ENCODE measurements at places on chromosomes 6 and 20. TPM values are rescaled to one million over a fixed set of nuclear protein-coding genes. Genes with fewer than 3 reads are reported as not detected.

DNA sequence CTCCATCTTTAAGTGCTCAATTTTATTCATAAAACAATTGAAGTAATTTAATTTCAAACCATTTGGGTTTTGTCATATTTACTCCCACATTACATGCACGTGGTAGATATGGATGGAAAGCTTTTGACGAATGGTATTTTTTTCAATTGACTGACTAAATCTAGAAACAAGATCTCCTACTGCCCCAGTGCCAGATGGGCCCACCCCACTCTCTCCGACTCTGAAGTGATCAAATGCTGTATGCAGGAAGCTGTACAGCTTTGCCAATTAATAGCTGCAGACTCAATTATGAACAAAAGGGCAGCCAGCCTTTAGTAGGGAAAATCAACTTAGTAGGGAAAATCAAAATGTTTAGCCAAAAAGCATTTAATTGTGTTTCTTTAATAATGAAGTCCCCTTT is 46.2 kb downstream of the PACRG start:
- DNase-seq, result no peak

DNA sequence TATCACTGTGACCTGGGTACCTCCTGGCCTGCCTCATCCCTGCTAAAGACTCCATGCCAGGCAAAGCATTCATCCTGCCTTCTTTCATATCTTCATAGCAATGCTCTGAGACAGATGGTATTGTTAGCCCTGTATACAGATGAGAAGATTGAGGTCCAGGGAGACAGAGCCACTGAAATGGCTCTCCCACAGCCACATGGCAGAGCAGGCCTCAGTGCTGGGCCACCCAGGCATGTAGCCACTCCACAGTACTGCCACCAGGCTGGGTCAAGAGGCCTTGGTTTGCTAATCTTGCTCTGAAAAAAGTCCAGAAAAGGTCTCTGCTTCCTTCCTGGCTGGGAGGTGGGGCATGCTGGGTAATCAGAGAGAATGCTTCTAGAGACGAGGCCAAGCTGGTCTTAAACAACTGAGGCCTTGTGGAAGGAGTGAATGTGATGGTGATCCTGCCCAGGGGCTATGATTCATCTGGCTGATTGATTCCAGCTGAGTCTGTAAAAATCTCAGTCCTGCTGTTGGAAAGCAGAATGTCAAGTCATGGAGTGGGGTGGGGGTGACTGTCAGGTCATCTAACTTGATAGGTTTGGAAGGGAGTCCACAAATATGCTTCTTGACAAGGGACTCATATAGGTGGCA is 29.8 kb downstream of the HM13 start:
- DNase-seq, result peak; percentile 27

GRCh38 chr20:17646961-17647301 is 35.1 kb downstream of the RRBP1 start:
- no peak for DNase-seq

PRRT1 gene
- total RNA-seq, result not detected

MUC22 gene
- total RNA-seq, result not detected

CAGE1 gene
- total RNA-seq, result under 0.01 TPM

Measured in dermis blood vessel endothelial cell (primary cell).